ENCODE measurements at places on chromosomes 5 and 9.

- no peak for DNase-seq
These were observed 10.0 kb upstream of the GDA start for GRCh38 chr9:72139226-72139625.

- no peak for DNase-seq
These were observed 264.5 kb downstream of the MCTP1 start for GRCh38 chr5:95020345-95020744.

- DNase-seq, result no peak
These were observed 17.5 kb downstream of the LRRC70 start for GRCh38 chr5:62596096-62596495.

DNA sequence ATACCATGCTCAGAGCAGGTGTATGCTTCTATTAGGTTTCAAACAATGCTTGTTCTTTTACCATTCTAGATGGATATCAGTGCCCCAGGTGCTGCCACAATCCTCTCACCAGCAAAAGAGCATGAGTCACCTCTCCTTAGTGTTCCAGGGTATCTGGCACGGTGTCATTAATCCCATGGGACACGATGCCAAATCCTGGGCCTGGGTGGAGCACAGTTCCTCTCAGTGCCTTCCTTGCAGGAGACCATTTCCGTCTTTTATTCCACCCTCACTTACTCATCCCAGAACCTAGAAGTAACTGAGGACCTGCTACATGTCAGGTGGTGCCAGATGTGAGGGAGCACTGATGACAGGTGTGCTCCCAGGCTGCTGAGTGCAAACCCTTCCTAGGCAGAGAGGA lies 1.3 kb upstream of the OR13J1 start:
- DNase-seq, result no peak

DNA sequence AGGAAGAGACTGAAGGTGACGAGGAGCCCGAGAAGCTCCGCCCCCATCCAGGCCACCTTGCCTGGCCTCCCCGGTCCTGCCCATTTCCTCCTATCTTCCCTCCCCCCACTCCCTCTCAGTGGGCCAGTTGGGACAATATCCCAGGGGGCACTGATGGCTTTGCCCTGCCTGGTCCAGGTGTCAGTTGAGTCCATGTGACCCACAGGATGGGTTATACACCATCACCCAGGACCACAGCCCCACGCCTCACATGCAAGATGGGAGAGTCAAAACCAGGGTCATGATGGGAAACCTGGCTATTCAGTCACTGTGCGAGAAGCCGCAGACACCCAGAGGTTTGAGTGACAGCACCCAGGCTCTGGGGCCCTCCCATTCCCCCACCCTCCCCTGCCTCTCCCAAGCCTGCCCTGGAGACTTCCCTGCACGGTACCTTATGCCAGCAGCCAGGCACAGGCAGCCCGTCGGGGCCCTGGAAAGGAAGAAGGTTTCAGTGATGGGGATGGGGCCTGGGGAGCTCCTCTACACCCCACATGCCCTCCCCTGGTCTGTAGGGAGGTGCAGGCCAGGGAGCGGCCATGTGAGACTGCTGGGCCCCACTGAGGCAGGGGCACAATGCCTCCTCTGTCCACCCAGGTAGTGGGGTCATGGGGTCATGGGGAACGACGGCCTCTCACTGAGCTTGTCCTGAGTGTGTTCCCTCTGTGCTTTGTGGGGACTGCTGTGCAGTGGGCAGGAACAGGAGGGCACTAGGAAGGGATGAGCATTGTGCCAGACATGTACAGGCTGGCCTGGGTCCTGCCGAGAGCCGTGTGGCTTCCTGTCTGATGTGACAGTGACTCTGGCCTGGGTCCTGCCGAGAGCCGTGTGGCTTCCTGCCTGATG lies 6.3 kb upstream of the PHYKPL start:
- no peak for DNase-seq

- DNase-seq, result no peak
These were observed 9.8 kb upstream of the SUSD1 start for GRCh38 chr9:112184946-112185345.

GRCh38 chr9:129394061-129394885 lies 216.2 kb upstream of the IER5L start:
- no peak for DNase-seq

- no peak for DNase-seq
These were observed 53.5 kb downstream of the NIPSNAP3B start for GRCh38 chr9:104817437-104817836.

- DNase-seq, result no peak
These were observed 34.9 kb downstream of the YTHDC2 start for GRCh38 chr5:113548396-113548795.

- DNase-seq, result no peak
These were observed 49.4 kb upstream of the ORM1 start for GRCh38 chr9:114273461-114273881.

DNA sequence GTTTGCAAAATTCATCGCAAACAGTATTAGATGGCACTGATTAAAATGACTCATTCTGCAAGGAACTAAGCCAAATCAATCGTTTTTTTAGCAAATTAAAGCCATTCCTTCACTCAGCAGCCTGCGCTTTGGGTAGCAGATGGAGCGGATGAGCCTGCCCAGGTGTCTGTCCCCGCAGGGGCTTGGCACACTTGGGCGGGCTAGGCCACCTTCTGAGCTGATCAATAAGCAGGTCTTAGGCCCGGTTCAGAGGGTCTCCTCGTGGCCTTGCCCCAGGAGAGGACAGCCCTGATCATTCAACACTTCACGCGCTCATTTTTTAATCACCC lies 78.0 kb upstream of the FCN1 start:
- DNase-seq, result no peak

DNA sequence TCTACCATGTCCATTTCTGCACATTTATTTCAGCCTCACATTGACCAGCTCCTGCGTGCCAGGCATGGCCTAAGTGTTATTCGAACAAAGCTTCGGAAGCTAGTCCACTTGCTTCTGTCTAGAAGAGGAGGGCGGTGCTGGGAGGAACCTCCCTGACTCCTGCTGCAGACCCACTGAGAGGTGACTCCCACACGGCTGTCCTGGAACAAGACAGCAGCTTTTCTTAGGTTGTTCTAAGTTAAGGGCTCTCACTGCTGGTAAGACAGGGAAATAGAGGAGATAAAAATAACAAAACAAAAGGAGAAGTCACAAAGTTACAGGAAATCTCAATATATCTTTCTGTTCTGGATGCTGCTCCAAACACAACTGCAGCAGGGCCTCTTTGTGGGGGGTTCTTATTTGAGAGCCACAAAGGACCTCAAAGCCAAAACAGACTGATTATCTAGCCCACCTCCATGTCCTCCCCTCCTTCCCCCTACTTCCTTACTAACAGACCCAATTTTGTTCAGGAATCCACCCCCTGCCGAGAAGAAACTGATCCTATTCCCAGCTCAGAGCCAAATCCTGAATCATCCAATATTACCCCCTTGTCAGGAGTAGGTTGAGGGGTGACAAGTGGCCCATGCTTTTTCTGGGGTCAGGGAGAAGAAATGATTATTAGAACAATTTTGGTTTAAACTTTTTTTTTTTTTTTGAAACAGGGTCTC lies 28.4 kb upstream of the KCNIP1 start:
- no peak for DNase-seq

DNA sequence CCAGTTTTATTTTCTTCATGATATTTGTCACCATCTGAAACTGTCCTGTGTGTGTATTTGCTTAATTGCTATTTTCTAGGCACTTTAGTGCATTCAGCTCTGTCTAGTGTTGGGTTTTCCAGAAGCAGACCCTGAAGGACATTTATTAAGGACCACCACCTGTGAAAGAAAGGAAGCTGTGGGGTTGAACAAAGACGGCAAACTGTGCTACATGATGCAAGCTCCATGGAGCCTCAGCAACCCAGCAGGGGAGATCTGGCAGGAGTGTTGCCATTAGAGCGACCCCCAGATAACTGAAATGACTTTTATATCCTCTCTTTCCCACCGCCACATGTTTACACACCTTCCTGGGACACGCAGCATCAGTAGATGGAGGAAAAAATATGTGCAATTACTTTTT lies 125.5 kb downstream of the GABRB2 start:
- no peak for DNase-seq

DNA sequence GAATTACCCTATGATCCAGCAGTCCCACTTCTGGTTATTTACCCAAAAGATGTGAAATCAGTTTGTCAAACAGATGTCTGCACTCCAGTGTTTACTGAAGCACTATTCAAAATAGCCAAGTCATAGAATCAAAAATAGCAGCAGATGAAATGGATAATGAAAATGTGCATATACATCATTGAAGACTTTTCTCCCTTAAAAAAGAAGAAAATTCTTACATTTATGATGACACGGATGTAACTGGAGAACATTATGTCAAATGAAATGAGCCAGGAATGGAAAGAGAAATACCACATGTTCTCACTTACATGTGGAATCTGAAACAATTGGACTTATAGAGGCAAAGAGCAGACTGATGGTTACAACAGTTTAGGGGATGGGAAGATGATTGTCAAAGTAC lies 21.5 kb upstream of the PLEKHG4B start:
- DNase-seq, result no peak

- no peak for DNase-seq
These were observed 18.1 kb downstream of the RAI14 start for GRCh38 chr5:34674187-34674586.

DNA sequence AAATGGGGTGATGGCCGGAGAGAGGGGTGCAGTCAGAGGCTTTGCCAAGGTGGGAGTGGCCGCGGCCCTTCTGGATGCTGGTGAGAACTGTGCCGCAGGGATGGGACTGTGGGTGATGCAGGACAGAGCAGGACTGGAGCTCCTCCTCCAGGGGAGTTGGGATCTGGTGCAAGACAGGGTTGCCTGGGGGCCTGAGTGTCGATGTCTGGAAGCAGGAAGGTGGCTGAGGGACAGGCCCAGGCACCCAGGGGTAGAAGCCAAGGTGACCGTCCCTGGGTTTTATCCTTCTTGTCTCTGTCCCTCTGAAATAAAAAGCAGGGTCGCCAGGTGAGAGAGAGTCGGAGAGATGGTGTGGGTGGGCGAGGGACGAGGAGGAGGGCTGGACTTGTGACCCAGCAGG lies 89.1 kb upstream of the IER5L start:
- no peak for DNase-seq

DNA sequence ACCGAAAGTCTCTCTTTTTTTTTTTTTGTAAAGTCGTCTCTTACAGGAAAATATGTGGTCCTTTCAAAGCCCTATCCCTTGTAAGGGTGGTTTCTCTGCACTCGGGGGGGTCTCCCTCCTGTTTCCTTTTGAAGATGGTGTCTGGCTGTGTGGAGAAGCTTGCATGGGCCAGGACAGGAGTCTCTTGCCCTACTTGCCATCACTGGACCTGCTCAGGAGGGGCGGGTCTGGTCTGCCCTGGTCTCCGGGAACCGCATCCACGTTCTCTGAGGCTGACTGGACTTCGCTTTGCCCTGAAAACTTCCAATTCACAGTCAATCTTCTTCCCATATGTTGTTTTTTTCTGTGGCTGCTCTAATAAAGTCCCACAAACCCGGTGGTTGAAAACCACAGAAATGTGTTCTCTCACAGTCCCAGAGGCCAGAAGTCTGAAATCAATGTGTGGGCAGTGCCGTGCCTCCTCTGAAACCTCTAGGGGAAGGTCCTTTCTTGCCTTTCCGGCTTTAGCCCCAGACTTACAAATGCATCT lies 92.9 kb upstream of the IER5L start:
- DNase-seq, result no peak

DNA sequence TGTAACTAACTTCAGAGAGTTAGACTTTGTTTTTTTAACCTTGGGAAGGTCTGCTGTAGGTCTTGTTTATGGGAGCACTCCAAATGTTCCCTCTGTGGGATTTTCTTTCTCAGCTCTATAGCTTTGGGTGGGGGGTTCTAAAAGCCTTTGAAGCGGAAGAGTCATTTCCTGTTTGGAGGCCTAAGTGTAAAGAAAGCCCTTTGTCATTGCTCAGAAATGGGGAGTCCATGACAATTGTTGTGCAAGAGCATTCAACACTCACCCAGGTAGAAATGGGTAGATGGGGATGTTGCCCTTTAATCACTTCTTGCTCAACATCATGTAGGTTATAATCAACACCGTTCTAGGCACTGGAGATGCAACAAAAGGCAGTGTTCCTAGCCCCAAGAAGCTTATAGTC lies 30.3 kb upstream of the MAST4 start:
- DNase-seq, result no peak

- DNase-seq, result no peak
These were observed 269.1 kb downstream of the FANCC start for GRCh38 chr9:95048225-95049087.

- DNase-seq, result no peak
These were observed 25.8 kb downstream of the FBXL7 start for GRCh38 chr5:15525703-15526275.

- no peak for DNase-seq
These were observed 172.9 kb upstream of the SMIM23 start for GRCh38 chr5:171612749-171613148.

- no peak for DNase-seq
These were observed 2.5 kb upstream of the NRARP start for GRCh38 chr9:137304383-137305059.

DNA sequence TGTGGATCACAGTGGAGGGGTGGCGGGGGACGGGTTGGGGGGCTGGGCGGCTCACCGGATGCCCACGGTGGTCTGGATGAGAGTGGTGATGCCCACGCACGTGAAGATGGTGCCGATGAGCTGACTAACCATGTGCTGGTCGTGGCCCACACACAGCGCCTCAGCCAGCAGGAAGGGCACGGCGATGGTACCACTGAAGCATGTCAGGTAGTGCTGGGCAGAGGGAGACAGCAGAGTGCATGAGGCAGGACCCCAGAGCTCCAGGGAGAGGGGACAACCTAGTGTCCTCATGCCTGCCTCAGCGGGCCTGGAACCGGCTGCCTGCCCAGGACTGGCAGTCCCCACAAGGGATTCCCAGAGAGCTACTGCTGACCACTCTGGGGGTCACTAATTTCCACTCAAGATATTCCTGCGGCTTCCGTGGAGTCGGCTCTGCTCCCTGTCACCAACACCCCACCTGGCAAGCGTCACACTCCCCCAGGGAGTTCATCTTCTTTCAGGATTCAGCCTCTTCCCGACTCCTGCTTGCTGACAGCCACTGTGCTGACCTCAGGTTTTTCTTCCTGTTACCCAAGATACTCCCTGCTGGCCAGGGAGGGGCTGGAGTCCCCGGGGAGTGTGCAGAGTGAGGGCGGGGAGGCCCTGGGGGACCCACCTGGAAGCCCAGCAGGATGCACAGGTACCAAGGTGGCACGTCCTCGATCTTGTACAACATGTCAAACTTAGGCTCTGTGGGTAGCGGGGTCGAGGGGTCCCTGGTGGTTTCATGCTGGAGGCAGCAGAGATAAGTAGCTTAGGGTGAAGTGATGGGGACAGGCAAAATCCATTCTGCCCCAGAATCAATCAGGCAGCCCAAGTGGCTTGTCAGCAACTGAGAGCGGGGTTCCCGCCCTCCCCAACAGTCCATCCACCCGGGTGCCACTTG lies 998 bp downstream of the SLC23A1 start:
- no peak for DNase-seq

- no peak for DNase-seq
These were observed 4.4 kb downstream of the RNF44 start for GRCh38 chr5:176532795-176533194.

DNA sequence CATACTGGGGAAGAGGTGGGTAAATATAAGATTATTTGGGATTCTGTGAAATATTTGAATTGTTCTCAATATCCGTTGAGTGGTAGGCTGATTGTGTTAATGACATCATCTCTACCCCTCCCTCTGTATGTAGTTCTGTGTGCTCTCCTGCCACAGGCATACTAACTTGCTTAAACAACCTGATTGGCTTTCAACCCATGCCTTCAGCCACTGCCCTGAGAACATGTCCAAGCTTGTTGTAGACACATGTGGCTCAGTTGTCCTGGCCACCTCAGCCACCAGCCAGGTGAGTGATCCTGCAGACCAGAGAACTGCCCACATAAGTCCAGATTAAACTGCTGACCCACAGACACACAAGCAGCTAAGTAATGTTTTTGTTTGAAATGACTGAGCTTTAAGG lies 31.1 kb downstream of the ANKS6 start:
- no peak for DNase-seq

- DNase-seq, result no peak
These were observed 39.6 kb upstream of the FRRS1L start for GRCh38 chr9:109206670-109207069.
